Neural crest cell (in vitro differentiated cells): ENCODE measurements at places on chromosomes 7 and 10. TPM values are rescaled to one million over a fixed set of nuclear protein-coding genes. Genes with fewer than 3 reads are reported as not detected.

GRCh38 chr10:32207544-32207943 is 139.4 kb downstream of the EPC1 start:
- no peak for DNase-seq
- no peak overlapping the region for H3K27ac ChIP-seq
- H3K36me3 ChIP-seq = peaks cover 2% of the 10 kb centered on the region
- no peaks in the 10 kb centered on the region for H3K27me3 ChIP-seq

GRCh38 chr7:48209004-48209600 is 37.8 kb downstream of the ABCA13 start:
- no peaks in the 10 kb centered on the region for H3K4me1 ChIP-seq
- no peak overlapping the region for H3K4me3 ChIP-seq
- H3K36me3 ChIP-seq = peaks cover 7% of the 10 kb centered on the region
- no peak for DNase-seq
- H3K27ac ChIP-seq = no peak overlapping the region
- no peaks in the 10 kb centered on the region for H3K27me3 ChIP-seq

DNA sequence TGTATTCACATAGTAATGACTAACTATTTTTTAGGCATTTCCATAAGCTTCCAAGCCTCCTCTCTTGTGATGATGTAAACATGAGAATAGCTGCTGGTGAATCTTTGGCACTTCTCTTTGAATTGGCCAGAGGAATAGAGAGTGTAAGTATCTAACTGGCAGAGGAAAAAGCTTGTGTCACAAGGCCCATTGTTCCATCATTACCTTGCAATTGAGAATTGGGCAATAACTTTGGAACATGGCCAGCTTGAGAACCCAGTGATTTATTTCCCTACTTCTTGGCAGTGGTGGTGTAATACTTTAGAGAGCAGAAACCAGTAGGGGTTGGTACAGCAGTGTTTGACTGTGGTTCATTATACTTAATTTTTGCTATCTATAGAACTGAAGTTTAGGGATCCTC is 12.0 kb downstream of the IFRD1 start:
- no peak for DNase-seq
- no peak overlapping the region for H3K4me3 ChIP-seq
- H3K36me3 ChIP-seq = peaks cover 11% of the 10 kb centered on the region
- no peaks in the 10 kb centered on the region for H3K27me3 ChIP-seq

GPR22 gene
- total RNA-seq = 0.07 TPM in 1 of 2 replicates, not detected in the other

DNA sequence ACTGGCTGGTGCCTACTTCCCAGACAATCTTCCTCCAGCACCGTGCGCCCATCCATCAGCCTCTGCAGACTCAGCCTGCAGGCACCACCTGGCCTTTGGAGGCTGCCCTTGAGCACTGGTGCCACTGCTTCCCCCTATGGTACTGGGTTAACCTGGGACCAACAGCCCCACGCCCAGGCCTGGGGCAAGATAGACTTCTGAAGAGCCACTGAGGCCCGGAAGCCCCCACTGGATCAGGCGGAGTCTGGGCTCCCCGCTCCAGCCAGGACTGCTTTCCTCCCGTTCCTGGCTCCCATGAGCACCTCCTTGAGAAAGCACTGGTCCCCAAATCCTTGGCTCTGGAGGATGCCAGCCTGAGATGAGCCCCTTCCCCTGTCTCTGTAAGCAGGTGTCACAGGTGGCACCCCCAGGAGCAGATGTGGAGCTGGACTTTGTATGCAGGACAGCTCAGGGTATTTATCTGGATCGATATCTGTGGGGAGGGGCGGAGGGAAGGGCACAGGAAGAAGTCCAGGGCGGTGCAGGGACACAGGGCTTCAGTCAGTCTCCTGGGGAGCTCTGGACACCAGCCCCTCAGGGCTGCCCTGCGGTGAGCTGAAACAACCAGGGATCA is 206.5 kb upstream of the PPP2R2D start:
- no peak overlapping the region for H3K27ac ChIP-seq
- no peaks in the 10 kb centered on the region for H3K36me3 ChIP-seq
- peaks cover 28% of the 10 kb centered on the region for H3K4me1 ChIP-seq
- H3K27me3 ChIP-seq = peaks cover 16% of the 10 kb centered on the region
- DNase-seq = no peak

DNA sequence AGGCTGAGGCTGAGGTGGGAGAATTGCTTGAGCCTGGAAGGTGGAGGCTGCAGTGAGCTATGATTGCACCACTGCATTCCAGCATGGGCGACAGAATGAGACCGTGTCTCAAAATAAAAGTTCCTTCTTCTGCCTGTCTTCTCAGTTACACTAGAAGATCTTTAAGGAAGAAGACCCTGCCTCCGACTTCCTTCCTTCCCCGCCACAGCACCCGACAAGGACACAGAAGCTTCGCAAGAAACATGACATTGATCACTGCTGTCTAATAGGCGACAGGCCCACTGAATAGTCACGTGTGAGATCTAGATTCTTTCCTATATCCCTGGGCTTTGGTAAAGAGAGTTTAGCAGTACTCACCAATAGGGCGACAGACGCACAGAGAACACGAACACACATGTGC is 118.2 kb downstream of the PRPF18 start:
- H3K36me3 ChIP-seq = peaks cover 23% of the 10 kb centered on the region
- H3K27ac ChIP-seq = peak overlapping the region; percentile 74
- H3K27me3 ChIP-seq = peaks cover 61% of the 10 kb centered on the region
- H3K4me3 ChIP-seq = peak overlapping the region; percentile 88

DNA sequence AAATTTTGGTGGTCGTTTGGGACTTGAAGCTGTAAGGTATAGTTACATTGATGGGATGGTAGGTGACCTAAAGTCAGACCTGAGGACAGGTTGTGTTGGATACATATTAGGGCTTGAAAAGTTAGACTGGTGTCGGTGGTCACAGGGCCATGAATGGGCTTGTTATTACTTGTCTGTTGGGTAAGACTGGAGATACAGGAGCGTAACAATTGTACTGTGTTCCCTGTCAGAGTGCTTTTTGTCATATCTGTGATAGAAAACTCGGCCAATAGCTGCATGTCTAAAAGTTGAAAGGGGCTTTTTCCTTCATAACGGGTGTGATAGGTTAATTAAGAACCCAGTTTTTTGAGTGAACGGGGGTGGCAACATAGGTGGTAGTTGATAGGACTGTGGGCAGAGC is 13.5 kb upstream of the CHST3 start:
- H3K4me3 ChIP-seq = no peak overlapping the region
- H3K36me3 ChIP-seq = peaks cover 16% of the 10 kb centered on the region
- DNase-seq = no peak
- H3K27me3 ChIP-seq = no peaks in the 10 kb centered on the region
- no peak overlapping the region for H3K27ac ChIP-seq

- H3K4me3 ChIP-seq = no peak overlapping the region
- H3K27me3 ChIP-seq = peaks cover 6% of the 10 kb centered on the region
- no peaks in the 10 kb centered on the region for H3K4me1 ChIP-seq
- no peaks in the 10 kb centered on the region for H3K36me3 ChIP-seq
- DNase-seq = no peak
Observed at GRCh38 chr10:110625951-110626855, 17.9 kb upstream of the RBM20 start.

- H3K36me3 ChIP-seq = peaks cover 11% of the 10 kb centered on the region
- no peaks in the 10 kb centered on the region for H3K27me3 ChIP-seq
- peaks cover 22% of the 10 kb centered on the region for H3K4me1 ChIP-seq
- DNase-seq = no peak
Observed at GRCh38 chr10:109891105-109891504, 32.2 kb downstream of the XPNPEP1 start.

DNA sequence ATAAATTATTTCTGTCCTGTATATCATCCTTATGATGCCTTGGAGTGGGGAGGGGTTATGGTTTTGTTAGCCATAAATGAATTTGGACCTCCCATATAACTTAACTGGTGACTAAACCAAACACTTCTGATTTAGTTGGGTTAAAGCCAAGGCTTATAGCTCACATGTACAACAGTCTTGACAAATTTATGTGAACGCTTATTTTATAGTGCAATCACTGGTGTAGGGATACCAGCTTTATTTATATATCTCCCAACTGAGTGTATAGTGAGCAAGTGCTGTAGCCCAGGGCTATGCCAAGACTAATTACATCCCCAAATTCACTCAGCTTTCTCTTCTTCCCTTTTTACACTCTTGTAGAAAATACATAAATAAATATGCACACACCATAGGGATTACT is 956.2 kb downstream of the SORCS3 start:
- no peaks in the 10 kb centered on the region for H3K36me3 ChIP-seq
- no peak overlapping the region for H3K27ac ChIP-seq

DNA sequence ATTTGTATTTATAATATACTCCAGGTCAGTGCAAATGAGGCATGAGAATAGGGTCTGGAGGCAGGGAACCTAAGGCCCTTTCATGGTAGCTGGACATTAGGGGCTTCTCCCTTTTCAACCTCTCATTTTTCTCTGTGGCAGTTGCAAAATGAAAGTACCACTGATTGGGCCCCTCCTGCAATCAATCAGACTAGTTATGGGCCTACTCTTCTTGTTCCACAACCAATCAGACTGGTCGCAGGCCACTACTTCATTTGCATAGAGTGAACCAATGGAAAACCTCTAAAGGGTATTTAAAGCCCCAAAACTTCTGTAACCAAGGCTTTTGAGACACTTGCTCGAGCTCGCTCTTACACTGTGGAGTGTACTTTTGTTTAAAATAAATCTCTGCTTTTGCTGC is 10.0 kb upstream of the PRPS1L1 start:
- H3K4me3 ChIP-seq = no peak overlapping the region
- DNase-seq = no peak
- H3K27me3 ChIP-seq = no peaks in the 10 kb centered on the region
- H3K27ac ChIP-seq = no peak overlapping the region

DNA sequence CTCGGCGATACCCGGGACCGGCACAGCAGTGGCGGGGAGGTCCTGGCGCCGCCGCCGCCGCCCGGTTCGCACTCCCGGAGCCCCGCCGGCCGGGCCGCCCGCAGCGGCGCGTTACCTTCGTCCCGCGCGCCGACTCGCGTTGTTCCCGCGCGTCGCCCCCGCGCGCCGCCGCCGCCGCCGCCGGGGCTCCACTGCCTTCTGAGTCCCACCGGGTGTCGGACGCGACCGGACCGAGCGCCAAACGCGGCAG is at the start of gene EZH2:
TSS of gene EZH2 (minus strand) at position 243 of the 250 bp plus-strand sequence. CDS start 36,993 bp downstream, outside the sequence.
- DNase-seq = no peak
- peaks cover 3% of the 10 kb centered on the region for H3K27me3 ChIP-seq
- H3K27ac ChIP-seq = peak within 1 kb of the TSS; percentile 97
- peaks cover 3% of the 10 kb centered on the region for H3K36me3 ChIP-seq
- H3K4me3 ChIP-seq = peak within 1 kb of the TSS; percentile 100
- peaks cover 28% of the 10 kb centered on the region for H3K4me1 ChIP-seq

DNA sequence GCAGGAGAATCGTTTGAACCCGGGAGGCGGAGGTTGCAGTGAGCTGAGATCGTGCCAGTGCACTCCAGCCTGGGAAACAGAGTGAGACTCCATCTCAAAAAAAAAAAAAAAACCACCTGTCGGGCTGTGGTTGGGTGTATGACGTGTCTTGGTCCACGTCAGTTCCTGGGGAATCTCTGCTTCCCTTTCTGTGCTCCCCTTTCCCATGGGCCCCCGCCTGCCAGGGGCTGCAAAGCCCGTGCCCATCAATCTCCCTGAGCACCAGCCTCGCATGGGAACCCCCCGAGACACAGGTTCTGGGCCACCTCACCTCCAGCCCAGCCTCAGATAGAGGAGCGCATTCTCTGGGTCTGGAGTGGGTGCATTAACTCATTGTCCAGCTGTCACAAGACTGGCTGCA is 2.3 kb upstream of the SH2B2 start:
- H3K4me3 ChIP-seq = peak overlapping the region; percentile 80
- H3K27ac ChIP-seq = no peak overlapping the region
- H3K27me3 ChIP-seq = no peaks in the 10 kb centered on the region
- no peaks in the 10 kb centered on the region for H3K36me3 ChIP-seq
- H3K4me1 ChIP-seq = peaks cover 23% of the 10 kb centered on the region

DNA sequence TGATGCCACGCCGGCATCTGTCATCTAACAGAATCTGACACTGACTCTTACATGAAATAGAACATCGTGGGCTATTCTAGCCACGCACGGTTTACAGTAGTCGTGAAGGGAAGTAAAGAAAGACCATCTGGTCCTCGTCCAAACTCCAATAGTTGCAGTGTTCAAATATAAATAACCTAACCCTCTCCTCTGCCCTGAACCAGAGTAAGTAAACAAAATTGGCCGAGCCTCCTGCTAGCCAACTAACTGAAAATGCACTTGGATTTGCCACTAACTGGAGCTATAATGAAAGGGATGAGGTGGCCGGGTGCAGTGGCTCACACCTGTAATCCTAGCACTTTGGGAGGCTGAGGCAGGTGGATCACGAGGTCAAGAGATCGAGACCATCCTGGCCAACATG is 29.5 kb upstream of the ZC3HAV1L start:
- H3K36me3 ChIP-seq = peaks cover 20% of the 10 kb centered on the region
- no peaks in the 10 kb centered on the region for H3K4me1 ChIP-seq
- DNase-seq = no peak
- H3K4me3 ChIP-seq = no peak overlapping the region

DNA sequence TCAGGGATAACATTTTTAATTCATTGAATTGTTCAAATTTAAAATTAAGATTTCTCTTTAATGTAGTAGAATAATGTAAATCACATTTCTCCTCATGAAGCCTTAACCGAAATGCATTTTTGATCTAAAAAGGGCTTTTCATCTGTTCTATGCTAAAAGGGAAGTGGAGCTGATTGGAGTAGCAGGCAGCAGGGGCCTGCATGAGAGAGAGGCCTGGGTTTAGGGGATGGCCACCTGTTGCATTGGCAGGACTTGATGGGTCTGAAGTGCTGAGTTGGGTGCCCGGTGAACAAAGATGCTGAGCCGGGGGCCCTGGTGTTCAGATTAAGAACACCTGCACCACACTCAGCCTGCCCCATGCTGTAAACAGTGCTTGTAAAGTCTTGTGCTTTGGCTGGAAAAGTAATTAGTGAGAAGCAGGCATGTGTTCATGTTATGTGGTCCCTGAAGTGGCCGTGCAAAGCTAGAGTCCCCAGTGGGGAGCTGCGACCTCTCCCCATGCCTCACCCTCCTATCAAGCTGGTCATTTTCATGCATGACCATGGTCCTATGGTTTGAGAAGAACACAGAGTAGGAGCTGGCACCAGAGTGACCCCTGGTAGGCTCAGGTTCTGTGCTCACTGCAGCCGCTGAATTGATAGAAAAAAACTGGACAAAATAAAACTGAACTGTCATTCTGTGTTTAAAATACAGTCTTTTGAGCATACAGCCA is 124.3 kb downstream of the ADCY1 start:
- H3K36me3 ChIP-seq = peaks cover 3% of the 10 kb centered on the region
- no peak overlapping the region for H3K4me3 ChIP-seq
- no peaks in the 10 kb centered on the region for H3K27me3 ChIP-seq
- H3K4me1 ChIP-seq = peaks cover 10% of the 10 kb centered on the region
